Spinal cord (tissue), 10 donors: ENCODE measurements at places on chromosomes 1 and 21.

GRCh38 chr1:40806731-40807695 lies 23.4 kb downstream of the KCNQ4 start:
- no peak for DNase-seq

DNA sequence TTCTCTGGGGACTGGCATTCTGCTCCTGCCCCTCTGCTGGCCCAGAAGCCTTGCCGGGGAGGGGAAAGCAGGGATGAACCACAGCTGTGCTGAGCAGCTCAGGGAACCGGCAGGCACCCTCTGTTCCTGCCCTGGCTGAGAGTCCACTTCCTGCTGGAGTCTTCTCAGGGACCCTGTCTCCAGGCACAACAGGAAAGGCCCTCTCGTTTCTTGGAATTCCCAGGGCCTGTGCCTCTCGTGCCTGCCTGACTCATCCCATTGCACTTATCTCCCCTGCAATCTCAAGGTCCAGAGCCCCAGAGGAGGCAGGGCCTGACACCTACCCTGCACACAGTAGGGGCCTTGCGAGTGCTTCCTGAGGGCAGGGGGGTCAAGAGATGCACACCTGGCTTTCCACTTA lies 1.1 kb upstream of the EDN2 start:
- DNase-seq, result no peak

DNA sequence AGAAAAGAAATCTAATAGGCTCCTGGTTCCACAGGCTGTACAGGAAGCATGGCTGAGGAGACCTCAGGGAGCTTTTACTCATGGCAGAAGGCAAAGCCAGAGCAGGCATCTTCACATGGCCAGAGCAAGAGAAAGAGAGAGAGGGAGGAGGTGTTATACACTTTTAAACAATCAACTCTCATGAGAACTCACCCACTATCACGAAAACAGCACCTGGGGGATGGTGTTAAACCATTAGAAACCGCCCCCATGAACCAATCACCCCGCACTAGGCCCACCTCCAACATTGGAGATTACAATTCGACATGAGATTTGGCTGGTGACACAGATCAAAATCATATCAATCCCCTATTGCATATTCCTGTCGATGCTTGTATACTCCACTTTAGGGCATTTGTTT lies 93.5 kb downstream of the MRPL39 start:
- no peak for DNase-seq

DNA sequence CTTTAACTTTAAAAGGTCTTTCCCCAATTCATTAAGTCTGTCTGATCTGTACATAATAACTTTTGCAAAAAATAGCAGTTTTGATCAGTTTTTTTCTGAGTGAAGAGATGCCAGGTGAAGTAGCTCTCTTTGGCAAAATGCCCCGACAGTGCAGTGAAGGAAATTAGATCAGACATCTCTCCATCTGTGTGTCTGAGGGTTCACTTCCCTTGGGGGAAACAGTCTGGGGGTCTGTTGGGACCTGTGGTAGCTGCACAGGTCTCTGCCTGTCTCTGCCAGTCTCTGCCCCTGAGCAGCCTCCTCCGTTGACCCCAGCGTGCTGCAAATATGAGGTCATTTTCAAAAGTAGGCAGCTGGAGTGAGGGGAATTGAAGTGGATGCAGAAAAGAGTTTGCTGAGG lies 54.5 kb downstream of the TBCE start:
- DNase-seq, result no peak

DNA sequence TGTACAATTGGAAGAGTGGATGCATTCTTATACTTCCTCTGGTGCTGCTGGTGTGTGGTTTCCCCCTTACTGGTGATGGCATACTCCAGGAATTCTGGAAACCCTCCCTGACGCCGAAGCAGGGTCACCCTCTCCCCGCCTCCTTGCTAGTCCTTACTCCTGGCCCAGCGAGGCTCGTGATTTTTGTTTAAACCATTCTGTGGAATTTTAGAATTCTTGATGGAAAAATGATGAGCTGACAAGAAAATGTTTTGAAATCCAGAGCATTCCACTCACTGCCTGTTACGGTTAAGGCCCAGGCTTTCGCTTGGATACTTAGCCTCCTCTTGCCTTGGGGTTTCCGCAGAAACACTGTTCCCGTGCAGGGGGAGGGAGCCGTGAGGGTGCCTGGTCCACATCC lies 41.1 kb downstream of the IL6R start:
- DNase-seq, result no peak

- peak; percentile 46 for DNase-seq
Measured at GRCh38 chr1:233240829-233241682, 54.5 kb downstream of the PCNX2 start.

GRCh38 chr1:14667651-14667984 lies 69.1 kb downstream of the KAZN start:
- peak; percentile 26 for DNase-seq

DNA sequence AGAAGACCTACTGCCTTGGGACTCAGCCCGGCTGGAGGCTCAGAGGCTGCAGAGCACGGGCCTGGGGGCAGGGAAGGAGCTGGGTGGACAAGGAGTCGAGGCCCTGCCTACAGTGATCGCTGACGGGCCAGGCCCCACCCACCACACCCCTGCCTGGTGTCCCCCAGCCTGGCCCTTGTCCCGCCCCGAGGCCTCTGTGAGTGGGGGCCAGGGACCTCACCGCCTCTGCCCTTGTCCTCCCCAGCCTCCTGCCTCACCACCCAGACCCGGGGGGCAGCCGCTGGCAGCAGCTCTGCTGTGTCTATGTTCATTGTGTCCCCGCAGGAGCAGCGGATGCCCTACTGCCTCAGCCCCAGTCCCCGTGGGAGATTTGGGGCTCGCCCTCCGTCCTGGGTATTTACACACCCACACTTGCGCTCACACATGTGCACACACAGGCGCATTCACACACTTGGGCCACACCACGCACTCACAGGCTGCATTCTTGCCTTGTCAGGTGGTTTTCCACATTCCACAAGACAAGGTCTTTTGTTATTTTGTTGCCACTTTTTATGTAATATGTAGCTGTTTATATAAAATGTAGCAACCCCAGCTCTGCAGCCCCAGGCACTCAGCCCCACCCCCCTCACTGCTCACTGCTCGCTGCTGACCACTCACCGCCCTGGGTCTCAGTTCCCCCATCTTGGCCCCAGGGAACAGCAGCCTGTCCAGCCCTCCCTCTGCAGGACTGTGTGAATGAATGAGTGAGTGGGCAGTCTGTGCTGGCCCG lies 7.3 kb downstream of the PFKL start:
- no peak for DNase-seq

DNA sequence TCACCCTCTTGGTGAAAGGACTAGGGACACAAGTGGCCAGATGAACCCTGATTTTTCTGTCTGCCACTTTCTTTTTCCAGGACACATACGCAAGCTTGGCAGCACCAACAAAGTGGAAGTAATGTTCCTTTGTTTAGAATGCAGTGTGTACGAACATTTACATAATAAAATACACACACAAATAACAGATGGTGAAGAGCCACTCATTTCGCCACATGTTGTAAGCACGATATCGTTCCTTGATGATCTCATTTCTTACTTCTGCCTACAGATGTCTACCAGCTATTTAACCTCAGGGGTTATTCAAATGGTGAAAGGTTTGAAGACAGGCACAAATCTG lies 670.2 kb upstream of the CXADR start:
- peak; percentile 88 for DNase-seq
